ENCODE measurements at places on chromosomes 2 and 18.

DNA sequence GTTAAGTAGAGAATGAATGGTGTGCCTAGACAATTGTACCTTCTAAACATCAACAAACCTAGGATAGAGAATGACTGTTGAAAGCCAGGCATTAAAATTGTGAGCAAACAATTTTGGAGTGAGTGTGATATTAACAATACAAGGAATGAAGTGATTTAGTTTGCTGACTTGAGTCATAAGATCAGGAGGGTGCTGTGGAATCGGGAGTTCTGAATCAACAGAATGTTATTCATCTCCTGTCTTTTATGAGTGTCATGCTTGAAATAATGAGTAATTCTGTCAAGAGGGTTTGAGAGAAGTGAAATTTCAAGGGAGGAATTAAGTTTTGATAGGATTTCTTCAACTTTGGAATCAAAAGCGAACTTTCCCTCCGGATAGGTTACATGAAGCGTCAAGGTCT is 214.4 kb upstream of the DSEL start:
- DNase-seq = peak; percentile 77

- peak; percentile 37 for DNase-seq
Measured at GRCh38 chr2:23901966-23902846, 24.7 kb downstream of the ATAD2B start.

- no peak for DNase-seq
Measured at GRCh38 chr2:51027442-51027841, 4.5 kb downstream of the NRXN1 start.

DNA sequence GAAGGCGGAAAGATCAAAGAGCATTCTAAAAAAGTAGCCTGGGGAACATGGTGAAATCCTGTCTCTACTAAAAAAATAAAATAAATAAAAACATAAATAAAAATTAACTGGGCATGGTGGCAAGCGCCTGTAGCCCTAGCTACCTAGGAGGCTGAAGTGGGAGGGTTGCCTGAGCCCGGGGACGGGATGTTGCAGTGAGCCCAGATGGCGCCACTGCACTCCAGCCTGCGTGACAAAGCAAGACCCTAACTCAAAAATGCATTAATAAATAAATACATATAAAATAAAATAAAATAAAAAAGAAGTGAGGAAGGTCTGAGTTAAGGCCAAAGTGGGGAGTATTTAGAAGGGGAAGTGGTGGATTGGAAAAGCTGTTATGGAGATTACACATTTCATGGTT is 1.3 kb upstream of the PSMD14 start:
- no peak for DNase-seq

DNA sequence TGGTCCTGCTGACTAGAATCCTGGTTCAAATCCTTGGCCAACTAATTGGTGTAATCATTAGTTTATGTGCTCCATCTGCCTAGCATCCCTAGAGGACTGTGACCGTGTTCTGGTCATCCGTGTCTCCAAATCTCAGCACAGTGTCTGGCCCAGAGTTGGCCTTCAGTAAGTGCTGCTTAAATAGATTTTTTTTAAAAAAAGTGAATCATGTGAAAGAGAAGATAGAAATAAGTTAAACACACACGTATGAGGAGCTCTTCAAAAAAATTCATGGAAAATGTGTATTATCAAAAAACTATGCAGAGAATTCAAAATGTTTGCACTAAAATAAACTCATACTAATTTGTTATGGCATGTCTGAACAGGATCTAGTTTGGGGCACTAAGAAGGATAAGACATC is 129.3 kb upstream of the TLK1 start:
- peak; percentile 5 for DNase-seq

DNA sequence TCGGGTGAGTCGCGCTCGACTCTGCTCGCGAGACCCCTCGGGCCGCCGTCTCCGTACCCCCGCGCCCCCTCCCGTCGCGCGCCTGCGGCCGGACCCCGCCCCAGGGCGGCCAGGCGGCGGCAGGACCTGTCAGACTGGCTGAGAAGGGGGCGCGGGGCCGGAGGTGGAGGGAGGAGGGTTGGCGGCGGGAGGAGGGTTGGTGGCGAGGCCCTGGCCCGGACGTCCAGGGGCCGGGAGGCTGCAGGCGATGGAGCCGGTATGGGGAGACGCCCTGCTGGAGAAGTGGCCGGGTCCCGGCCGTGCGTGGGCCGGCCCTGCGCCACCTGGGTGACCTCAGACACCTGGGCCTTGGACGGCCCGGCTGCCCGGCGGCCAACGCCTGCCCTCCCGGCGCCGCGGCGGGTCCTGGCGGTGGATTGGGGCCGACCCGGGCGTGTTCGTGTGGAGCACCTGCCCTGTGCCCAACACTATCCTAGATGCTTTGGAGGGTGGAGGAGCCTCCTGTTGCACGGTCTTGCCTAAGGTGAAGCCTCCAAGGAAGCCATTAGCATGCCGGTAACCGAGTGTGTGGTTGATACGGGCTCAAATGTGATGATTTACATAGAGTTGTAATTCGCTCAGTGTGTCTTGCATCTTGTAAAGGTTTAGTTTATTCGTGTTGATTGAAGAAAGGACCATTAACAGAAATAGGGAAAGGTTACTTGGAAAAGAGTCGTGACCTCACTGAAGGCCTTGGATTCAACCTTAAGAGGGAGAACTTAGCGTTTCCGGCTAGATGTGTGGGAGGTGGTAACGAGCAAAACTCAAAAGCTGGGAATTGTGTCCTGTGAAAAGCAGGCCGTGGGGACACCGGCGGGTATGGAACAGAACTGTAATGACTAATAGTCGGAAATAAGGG is 550 bp downstream of the MYL12B start:
- no peak for DNase-seq

- DNase-seq = no peak
Measured at GRCh38 chr2:231751042-231751815, 29.9 kb downstream of the PDE6D start.
